Inflammatory macrophage (primary cell): ENCODE measurements at places on chromosomes 1 and 21.

GRCh38 chr1:214247501-214248041 is 33.4 kb upstream of the SMYD2 start:
- DNase-seq, result no peak

DNA sequence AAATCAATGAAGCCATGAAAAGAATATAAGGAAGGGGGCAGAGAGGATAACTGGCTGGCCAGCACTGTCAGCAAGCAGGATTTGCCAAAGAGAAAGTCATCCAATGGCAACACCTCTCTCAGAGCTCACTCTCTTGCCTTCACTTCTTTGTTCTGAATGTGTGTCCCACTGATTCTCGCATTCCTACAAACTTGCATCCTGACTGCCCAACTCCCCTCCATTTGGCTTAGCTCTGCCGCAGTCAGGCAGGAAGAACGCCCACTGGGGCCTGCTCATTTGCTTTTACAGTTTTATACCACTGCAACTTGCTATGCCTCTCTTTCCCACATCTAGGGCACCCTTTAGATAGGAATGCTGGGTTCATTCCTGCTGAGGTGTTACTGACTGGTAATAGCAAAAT is 364.2 kb upstream of the ST6GALNAC5 start:
- no peak for DNase-seq

GRCh38 chr1:179206812-179207211 is 22.7 kb downstream of the ABL2 start:
- DNase-seq, result no peak

DNA sequence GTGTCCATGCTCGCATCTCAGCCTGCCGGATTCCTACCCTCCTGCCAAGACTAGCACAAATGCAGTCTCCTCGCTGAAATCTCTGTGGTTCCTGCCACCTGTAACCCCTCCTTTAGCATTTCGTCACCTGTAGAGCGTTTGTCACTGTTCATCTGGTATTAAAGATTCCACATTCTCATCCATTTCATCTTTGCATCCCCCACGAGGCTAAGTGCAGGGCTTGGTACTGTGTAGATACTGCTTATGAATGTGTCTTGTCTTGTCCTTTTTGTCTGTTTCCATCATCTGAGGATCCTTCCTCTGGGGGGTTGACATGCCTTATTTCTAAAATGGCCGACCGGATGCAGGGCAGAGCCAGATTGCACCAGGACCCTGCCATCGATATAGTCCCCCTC is 53.7 kb upstream of the DNAJC6 start:
- DNase-seq, result no peak
